ENCODE measurements at places on chromosomes 1 and 21.

- DNase-seq = no peak
Observed at GRCh38 chr1:211068976-211069375, 65.0 kb downstream of the KCNH1 start.

GRCh38 chr1:27621051-27621920 is 13.7 kb downstream of the FGR start:
- DNase-seq = peak; percentile 11

DNA sequence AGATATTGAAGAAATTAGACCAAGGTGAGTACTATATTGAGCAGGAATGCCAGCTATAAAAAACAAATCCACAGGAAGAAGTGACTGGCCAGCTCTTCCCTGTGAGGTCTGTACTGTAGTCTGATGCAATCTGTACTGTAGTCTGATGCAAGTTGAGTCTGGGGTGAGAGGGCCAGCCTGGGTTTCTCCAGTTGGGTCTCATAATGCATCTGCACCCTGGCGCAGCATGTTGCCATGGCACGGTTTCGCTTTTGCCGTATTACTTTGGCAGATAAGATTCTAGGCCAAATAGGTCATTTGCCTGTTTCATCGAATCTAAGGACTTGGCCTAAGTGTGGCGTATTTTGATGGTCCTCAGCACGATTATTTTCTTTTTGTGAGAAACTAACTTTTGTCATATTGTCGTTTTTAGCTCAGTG is 24.4 kb upstream of the PGD start:
- DNase-seq = no peak

DNA sequence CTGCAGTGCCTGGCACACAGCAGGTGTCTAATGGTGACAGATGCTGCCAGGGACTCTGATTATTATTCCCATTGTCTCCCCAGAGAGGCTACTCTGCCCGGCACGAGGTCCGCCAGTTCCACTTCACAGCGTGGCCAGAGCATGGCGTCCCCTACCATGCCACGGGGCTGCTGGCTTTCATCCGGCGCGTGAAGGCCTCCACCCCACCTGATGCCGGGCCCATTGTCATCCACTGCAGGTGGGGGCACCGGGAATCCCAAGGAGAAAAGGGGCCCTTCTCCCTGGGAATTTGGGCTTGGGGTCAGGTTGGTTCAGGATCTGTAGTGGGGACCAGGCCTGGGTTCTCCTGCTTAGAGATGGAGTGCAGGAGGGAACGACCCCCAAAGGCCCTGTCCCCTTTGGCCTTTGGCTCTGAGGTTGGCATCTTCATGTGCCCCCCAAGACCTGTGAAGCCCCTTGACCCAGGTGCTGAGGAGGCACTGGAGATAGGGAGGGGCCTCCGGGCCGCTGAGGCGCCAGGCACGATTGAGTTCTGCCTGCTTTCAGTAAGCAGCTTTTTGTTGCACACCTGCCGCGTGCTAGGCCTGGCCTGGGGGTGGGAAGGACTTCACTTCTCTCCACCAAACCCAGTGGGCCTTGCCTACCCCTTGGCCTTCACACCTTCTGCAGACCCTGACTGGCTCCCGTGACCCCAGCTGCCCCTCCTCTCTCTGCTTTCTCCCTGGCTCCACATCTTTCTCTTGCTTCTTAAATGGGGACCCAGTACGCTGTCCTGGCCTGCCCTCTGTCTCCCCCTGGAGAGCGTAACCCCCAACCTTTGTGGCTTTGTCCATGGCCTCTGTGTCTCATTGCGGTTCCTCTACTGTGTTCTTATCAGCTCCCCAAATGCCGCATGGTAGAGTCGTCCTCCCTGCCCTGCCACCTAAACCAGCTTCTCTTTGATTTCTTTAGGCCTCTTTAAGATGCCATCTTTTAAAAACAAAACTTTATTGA is 76.4 kb downstream of the PTPRU start:
- no peak for DNase-seq

- no peak for DNase-seq
Observed at GRCh38 chr1:8516793-8517556, 199.1 kb downstream of the SLC45A1 start.

GRCh38 chr1:48120621-48121020 is 101.9 kb upstream of the SLC5A9 start:
- DNase-seq = no peak

GRCh38 chr1:89363638-89364536 is at the start of gene GBP6:
Gene GBP6 (plus strand): TSS chr1:89364059. CDS start chr1:89368552, 4,493 bp downstream.
- no peak for DNase-seq

DNA sequence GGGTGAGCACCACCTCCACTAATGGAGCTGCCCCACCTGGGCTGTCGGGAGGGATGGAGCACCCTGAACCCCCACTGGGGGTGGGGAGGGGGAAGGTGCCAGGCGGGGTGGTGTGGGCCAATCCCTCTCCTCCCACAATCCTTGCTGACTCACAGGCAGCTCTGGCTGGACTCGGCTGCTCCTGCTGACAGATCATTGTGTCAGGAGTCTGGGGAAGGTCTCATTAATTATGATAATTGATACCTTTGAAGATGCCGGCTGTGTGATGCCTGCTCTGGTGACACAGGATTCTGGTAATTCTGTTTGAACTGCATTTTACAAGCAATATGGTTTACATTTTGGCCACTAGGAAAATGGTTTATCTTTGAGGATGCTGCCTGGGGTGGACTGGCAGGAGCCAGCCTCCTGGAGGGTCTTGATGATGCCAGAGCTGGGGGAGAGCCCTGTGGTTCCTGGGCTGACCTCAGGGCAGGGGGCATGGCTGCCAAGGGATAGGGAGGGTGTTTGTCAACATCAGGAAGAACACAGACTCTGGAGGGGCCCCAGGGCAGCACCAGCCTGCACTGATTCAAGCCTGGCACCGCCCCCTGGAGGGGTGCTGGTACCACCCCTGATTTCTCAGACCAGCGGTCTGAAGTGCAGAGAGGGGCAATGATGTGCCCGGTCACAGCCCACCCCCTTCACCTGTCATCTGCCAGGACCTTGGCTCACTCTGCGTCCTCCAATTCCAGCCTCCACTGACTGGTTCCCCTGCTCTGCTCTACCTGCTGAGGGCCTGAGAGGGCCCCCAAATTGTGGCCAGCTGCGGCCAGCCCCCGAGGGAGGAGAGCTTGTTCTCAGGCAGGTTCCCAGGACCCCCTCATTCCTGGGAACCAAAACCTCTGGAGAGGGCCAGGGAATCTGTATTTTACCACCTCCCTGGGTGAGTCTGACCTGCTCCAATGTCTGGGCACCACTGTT is 338.8 kb downstream of the MATN1 start:
- no peak for DNase-seq

- DNase-seq = no peak
Observed at GRCh38 chr1:197224160-197224559, 43.9 kb upstream of the CRB1 start.

GRCh38 chr1:157505481-157506272 is 46.6 kb downstream of the FCRL5 start:
- DNase-seq = peak; percentile 84

- DNase-seq = peak; percentile 89
Observed at GRCh38 chr1:94068999-94069918, 51.7 kb downstream of the ABCA4 start.

DNA sequence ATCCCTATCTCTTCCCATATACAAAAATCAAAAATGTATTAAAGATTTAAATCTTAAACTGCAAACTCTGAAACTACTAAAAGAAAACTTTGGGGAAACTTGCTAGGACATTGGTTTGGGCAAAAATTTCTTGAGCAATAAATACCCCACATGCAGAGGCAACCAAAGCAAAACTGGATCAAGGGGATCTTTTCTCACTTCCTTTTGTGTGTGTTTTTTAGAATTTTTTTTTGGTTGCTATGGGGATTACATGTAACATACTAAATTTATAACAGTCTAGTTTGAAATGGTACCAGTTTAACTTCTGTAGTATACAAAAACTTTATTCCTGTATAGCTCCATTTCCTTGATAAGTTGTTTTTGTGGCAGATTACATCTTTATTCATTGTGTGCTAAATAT is 16.8 kb downstream of the MAST2 start:
- no peak for DNase-seq

DNA sequence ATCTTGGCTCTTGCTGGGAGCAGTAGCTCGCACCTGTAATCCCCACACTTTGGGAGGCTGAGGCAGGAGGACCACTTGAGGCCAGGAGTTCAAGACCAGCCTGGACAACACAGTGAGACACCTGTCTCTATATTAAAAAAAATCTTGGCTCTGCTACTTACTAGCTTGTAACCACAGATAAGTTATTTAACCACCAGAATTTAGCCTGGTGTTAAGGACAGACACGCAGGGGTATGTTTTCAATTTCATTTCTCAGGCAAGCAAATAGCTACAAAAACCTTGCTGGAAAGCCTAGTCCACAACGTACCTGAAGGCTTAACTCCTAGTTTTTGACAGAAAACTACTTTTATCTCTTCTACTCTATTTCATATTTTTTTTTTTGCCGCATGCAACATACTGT is 24.8 kb upstream of the GFI1 start:
- no peak for DNase-seq

- no peak for DNase-seq
Observed at GRCh38 chr1:108182959-108183700, 17.0 kb downstream of the SLC25A24 start.

GRCh38 chr21:36149788-36150711 is 6.6 kb upstream of the DOP1B start:
- DNase-seq = no peak

GRCh38 chr1:34474566-34474965 is 280.3 kb upstream of the GJB5 start:
- DNase-seq = no peak

All from SHP77 (cell line).